MV-4-11 (cell line): ENCODE measurements at places on chromosomes 4 and X.
A peak's percentile ranks its signal among the peaks of the same experiment; 100 is the strongest.

DNA sequence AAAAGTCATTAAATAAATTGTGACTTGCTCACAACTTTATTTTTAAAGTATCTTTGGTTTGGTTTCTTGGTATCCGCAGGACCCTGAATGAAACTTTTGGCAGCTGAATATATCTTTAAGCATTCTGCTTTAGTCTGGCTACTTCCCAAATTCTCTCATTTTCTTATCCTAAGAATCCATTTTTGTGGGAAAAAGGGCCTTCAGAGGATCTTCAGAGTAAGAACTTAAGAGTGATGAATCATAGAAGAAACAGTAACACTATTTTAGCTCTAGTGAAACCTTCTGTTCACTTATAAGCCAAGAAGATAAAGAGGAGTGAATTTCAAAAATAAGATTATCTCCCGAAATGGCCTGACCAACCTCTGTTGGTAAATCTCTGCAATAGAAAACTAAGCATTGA is 540.6 kb upstream of the MAGEB18 start:
- DNase-seq = no peak

DNA sequence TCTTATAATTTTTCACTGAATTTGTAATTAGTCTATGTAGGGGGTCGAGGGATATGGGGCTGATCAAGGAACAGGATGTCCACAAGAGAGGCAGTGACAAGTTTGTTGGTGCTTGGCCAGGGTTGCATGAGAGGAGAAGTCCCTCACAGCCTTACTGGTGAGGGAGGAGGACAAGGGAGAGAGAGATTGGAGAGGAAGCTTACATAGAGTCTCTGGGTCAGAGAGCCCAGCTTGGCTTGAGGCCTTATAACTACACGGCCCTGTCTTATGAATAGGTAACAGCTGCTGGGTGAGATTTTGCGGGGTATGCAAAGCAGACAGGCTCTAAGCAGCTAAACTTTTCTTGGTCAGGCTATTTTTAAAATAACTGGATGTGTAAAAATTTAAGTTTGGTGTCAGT is 37.9 kb upstream of the OTUD4 start:
- no peak for DNase-seq

GRCh38 chrX:133365871-133366611 is 49.2 kb downstream of the GPC4 start:
- DNase-seq = no peak

- DNase-seq = peak; percentile 71
Observed at GRCh38 chrX:44431194-44431593, 87.7 kb upstream of the EFHC2 start.

DNA sequence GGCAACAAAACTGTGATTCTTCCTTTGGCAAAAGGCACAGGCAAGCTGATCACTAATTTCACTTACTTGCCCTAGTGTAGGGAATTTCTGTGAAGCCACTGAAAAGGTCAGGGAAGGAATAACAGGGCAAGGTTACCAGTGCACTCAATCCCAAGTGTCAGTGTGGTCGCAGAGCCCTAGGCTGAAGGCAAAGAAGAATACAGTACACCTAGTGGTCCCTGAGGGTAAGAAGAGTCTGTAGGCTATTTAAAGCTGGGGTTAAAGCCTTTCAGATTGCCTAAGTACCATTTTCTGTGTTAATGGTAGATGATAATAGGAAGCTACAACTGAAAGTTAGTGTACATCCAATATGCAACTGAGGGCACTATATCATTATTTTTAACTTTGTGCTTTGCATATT is 173.6 kb upstream of the NRK start:
- DNase-seq = no peak

DNA sequence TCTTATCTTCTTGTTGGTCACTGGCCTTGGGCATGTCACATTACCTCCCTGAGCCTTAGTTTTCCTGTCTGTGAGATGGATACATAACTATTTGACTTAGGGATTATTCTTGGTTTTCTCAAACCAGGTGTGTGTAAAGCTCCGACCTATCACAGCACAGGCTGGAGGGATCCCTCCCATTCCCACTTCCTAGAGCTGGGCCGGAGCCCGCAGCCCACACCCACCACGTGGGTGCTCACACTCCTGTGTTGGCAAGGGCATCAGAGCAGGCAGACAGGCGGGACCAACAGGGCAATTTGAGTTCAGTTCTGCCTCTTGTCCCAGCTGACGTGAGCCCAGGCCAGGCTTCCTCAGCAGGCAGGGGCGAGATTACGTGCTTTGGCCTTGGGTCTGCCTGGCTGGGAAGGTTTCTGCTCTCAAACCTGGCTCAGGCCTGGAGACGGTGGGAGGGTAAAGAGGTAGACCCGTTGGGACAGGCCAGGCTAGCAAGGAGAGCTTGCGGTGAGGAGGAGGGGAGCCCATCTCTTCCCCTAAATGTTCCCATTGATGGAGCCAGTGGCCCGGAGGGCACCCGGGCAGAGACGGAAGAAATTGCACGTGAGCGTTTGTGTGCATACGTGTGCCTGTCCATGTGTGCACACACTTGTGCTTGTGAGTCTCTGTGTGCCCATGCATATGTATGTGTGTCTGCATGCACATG is 734 bp upstream of the SH3TC1 start:
- DNase-seq = no peak

GRCh38 chr4:106582103-106582502 is 213.5 kb upstream of the GIMD1 start:
- no peak for DNase-seq

DNA sequence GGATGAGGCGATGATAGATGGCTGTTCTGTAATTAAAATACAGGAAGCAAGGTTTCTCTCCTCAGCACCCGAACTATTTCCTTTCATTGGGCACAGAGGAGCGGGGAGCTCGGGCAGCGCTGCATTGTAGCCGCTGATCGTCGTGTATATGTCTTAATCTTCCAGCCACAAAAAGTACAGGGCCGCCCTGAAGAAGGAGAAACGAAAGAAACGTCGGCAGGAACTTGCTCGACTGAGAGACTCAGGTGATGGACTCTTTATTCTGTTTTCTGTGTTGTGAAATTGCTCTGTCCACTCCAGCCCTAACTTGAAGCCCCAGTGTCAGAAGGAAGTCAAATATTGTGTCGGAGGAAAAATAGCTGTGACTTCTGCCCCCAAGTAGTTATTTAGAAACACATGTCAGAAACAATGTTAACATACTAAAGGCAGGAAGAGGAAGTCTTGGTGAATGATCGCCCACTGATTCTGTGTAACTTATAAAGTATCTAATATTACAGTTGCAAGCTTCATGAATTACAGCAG is 546 bp downstream of the ZRSR2 start:
- DNase-seq = peak; percentile 77

DNA sequence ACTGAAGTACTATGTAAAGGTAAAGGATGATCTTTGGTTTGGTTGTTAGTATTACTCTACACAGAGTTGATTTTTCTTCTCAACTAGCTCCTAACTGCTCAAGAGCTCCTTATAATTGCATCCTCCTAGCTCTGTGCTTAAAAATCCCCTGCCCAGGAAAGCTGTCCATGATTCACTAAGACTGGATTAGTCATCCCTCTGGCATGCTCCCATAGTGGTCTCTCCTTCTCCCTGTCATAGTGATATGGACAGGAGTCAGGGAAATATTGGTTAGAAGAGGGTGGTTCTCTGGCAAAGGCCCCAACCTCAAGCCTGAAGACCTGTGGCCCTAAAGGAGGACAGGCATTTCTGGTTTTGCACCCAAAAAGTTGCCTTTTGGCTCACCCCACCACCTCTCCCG is 242.3 kb upstream of the KCNIP4 start:
- DNase-seq = no peak

GRCh38 chr4:158253350-158253980 is 43.2 kb downstream of the TMEM144 start:
- peak; percentile 55 for DNase-seq

- peak; percentile 22 for DNase-seq
Observed at GRCh38 chrX:39652336-39652735, 445.4 kb downstream of the BCOR start.

GRCh38 chr4:30718021-30718542 is 2.1 kb upstream of the PCDH7 start:
- DNase-seq = no peak

- no peak for DNase-seq
Observed at GRCh38 chr4:121150003-121150402, 14.1 kb downstream of the TNIP3 start.

GRCh38 chrX:24990535-24990934 is 25.2 kb downstream of the ARX start:
- DNase-seq = no peak

DNA sequence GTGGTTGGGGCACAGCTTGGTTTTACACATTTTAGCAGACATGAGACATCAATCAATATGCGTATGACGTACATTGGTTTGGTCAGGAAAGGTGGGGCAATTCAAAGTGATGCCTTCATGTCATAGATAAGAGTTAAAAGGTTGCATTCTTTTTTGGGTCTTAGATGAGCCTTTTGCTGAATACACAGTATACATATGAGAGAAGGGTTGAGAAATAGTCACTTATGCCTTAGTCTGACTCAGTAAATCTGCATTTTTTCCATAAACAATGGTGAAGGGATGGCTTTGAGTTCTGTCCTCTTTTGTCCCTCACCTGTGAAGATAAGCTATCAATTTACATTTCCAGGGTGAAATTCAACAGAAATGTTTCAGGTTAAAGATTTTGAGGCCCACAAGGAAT is 43.9 kb upstream of the UGT2B15 start:
- DNase-seq = no peak

GRCh38 chrX:4485912-4486311 is 772.5 kb upstream of the PRKX start:
- DNase-seq = no peak

GRCh38 chr4:38957261-38957815 is 74.9 kb downstream of the TMEM156 start:
- DNase-seq = no peak

DNA sequence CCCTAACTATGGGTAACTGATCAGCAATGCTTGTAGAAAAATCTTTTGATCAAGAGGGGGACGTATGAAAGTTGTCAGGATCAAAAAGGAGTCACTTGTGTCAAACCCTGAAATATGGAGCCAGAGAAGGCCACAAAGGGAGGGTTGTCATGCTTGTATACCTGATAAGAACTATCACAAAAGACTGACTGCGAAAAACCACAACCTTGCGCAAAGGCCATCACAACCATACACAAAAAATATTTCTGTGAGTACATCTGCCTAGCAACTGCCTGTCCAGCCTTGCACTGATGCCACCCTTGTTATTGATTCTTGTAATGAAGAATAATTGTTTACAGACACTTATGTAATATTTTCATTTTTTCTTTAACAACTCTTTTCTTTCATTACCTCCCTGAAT is 22.8 kb upstream of the EIF4E start:
- DNase-seq = peak; percentile 2

DNA sequence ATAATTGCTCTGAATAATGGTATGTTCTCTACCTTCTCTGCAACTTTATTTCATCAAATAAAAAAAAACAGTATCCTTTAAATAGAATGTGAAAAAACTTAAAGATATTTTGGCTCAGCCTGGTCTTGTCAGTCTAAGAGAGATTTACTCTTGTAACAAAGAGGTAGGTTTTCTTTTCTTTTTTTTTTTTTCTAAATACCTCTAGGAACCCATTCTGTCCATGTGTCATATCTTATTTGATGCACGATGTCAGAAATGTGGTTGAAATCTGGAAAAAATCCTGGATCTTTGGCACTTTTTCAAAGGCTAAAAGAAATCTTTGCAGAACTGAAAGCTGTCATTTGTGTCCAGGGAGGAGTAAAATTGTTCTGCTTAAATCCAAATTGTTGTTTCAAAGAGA is 17.3 kb upstream of the FGF5 start:
- no peak for DNase-seq

GRCh38 chr4:24730256-24731001 is 64.9 kb upstream of the SOD3 start:
- no peak for DNase-seq

DNA sequence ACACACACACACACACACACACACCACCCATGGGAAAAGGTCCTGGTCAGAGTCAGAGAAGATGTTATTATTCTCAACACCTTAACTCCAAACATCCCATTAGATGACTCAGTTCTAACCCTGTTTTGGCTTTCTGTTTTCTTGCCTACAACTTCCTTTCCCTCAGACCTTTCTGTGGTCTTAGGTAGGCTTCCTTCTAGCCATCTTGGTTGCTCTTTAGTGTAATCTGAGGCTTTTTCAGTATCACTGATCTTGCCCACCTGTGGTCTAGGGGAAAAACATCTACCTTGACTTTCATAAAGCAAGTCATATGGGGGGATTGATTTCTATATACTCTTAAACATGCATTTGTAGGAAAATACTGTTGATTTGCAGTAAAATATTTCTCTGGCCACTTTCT is 56.9 kb downstream of the ATG4A start:
- no peak for DNase-seq

DNA sequence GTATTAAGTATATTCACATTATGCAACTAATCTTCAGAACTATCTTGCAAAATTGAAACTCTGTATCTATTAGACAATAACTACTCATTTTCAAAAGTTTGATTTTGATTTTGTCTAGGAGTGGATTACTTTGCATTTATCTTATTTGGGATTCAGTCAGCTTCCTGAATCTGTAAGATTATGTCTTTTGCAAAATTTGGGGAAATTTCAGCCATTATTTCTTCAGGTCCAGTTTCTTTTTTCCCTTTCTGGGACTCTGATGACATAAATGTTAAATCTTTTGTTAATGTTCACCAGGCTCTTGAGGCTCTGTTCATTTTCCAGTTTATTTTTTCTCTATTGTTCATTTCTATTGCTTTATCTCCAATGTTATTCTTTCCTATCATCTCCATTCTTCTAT is 15.0 kb downstream of the RPS6KA3 start:
- DNase-seq = no peak

- DNase-seq = no peak
Observed at GRCh38 chr4:127922226-127922625, 41.5 kb downstream of the PLK4 start.

DNA sequence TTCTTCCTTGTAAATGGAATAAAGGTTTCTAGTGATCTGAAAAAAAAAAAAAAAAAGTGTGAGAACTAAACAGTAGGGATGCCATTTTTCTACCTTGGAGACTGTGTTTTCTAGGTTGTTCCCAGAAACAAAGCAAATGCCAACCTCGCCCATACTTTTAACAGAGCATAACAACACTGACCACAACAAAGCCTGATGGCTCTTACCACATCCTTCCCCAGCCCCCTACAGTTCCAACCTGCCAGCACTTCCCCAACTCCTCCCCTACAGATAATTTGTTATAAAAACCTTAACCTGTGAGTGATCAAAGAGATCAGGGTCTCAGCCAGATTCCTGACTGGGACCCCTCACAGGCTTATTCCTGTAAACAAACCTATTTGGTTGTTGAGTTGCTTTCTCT is 940.0 kb downstream of the SH3BGRL start:
- DNase-seq = peak; percentile 2

GRCh38 chr4:107689912-107690587 is 30.0 kb downstream of the PAPSS1 start:
- DNase-seq = no peak

DNA sequence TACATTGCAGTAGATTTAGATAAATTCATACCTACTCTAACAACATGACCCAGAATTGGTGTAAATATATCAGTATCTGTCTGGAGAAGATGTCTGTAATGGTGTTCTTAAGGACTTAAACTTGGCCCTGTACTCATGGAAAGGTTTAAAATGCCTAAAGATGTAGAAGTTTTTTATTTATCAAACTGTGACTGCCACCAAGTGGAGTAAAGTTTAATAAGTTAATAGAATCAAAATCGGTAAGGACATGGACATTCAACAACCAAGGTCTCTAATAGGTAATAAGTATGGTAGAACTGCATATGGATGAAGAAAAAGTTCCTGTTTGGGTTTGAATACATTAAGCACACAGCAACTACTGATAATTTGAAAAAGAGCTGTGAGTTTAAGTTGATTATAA is 474.0 kb upstream of the NDST3 start:
- DNase-seq = no peak

GRCh38 chr4:36243355-36244256 is 708 bp downstream of the ARAP2 start:
- no peak for DNase-seq

GRCh38 chr4:41408859-41409593 is 128.9 kb upstream of the LIMCH1 start:
- DNase-seq = no peak
